Prostate gland (tissue), 2 donors: ENCODE measurements at places on chromosomes 13 and 19.

DNA sequence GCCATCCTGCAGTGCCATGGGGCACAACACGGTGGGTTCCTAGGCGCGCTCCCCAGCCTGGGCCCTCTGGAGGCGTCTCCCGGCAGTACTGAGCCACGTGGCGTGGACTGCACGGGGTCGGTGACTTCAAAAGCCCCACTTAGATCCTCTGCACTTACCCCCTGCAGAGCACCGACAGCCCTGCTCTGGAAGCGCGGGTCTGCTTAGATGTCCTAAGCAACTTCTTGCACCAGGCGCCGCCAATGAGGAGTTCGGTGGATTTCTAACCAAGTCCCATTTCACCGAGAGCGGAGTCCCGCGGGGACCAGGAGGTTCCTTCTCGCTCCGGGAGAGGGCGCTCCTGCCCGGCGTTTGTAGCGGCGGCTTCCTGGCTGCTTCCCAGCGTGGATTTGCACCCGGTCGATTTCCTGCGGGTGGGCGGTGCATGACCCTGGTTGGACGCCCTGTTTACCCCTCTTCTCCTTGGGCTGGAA lies 25.2 kb upstream of the ZNF845 start:
- DNase-seq, result peak; percentile 9

GRCh38 chr13:93723316-93723715 lies 496.7 kb downstream of the GPC6 start:
- DNase-seq, result no peak

GRCh38 chr13:74929436-74929835 lies 552.5 kb downstream of the TBC1D4 start:
- DNase-seq, result no peak

- DNase-seq, result no peak
These were observed 181.5 kb downstream of the POSTN start for GRCh38 chr13:37417060-37417441.

GRCh38 chr19:58001895-58002369 lies 688 bp downstream of the ZNF606 start:
- DNase-seq, result no peak

- DNase-seq, result no peak
These were observed 42.4 kb upstream of the ZNF737 start for GRCh38 chr19:20607943-20608342.

GRCh38 chr19:29685326-29685725 lies 20.1 kb downstream of the PLEKHF1 start:
- DNase-seq, result peak; percentile 67

DNA sequence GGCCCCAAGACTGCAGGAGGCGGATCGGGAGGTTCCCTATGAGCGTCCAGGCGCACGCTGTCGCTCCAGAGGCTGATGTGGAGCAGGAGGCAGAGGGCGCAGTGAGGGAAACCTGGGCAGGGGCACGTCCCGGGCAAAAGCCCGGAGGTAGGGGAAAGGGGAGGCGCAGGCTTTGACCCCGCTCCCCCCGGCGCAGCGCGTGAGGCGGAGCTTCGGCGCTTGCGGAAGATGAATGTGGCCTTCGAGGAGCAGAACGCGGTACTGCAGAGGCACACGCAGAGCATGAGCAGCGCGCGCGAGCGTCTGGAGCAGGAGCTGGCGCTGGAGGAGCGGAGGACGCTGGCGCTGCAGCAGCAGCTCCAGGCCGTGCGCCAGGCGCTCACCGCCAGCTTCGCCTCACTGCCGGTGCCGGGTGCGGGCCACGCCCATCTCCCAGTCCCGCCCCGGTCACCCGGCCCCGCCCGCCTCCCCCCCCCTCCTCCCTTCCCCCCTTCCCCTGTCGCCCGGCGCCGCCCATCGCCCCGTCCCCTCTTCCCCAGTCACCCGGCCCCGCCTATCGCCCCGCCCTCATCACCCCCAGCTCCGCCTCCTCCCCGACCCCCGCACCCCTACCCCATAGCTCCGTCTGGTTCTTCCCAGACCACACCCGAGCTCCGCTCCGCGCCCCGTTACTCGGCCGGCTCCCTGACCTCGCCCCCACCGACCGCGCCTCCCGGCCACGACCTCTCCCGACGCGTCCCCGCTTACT lies 4.1 kb downstream of the HMG20B start:
- peak; percentile 23 for DNase-seq

- no peak for DNase-seq
These were observed 74.6 kb downstream of the GNG7 start for GRCh38 chr19:2627855-2628254.

- DNase-seq, result no peak
These were observed 31.9 kb downstream of the KPNA3 start for GRCh38 chr13:49760558-49760957.

- no peak for DNase-seq
These were observed 74.8 kb downstream of the ZNF536 start for GRCh38 chr19:30446850-30447552.

DNA sequence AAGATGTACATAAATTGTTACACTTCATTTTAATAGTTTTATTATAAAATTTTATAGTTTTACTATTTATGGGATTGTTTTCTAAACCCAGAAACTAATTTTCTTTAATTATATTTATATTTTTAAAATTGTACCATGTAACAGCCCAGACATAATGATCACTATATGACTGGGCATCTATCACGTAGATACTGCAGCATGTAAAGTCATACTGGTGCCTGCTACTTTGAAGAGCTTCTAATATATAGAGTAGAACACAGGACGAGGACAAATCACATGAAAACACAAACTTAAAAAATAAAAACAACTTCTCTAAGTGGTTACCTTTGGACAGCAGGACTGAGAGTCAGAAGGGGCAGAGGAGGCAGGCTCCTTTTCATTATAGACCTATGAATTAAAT lies 5.3 kb downstream of the ELF1 start:
- no peak for DNase-seq

DNA sequence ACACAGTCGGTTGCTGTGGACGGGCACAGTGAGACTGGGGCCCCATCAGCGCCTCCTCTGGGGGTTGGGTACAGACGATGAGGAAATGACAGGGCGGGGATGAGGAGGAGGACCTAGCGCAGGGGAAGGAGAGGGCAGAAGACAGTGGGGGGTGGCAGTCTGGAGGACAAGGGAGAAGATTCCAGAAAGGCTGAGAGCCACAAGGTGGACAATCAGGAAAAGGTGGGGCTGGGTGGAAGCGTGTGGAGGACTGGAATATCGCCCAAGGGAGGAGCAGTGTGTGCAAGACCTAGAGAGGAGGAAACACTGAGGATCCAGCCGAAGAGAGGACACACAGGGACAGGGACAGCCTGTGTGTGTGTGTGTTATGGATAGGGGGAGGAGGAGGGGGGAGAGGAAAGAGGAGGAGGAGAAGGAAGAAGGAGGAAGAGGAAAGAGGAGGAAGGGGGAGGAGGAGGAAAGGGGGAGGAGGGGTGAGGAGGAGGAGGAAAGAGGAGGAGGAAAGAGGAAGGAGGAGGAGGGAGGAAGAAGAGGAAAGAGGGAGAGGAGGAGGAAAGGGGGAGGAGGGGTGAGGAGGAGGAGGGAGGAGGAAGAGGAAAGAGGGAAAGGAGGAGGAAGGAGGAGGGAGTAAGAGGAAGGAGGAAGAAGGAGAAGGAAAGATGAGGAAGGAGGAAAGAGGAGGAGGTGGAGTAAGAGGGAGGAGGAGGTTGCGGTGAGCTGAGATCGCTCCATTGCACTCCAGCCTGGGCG lies 15.8 kb upstream of the GARIN5A start:
- DNase-seq, result no peak

DNA sequence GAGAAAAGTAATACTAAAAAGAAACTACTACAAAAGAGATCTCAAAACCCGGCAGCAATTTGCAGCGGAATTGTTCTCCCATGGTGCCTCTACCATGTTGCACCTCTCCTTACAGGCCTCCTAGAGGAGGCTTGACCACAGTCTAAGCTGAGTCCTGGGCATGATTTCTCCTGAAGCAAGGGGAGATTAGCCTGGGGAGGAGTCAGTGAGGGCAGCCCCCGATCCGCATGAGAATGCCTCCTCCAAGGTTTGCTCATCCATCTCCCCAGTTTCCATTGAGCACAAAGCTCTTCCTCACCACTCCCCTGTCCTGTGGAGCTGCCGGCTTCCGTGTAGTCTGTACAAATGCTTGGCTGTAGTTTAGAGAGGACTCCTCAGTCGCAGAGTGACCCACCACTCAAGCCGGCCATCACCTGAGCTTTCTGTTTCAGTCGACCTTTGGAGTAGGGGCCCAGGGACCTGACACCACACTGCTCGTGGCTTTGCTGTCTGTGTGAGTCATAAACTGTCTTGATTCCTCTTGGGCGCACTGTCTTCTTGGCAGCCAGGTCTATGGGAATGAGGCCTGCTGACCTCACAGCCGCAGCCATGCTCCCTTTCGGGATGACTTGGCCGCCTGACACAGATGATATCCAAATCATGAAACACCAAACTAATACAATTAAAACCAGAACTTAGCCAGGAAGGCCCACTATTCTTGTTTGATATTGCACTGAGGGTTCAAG lies 72.3 kb downstream of the C1QTNF9 start:
- no peak for DNase-seq

GRCh38 chr19:20259615-20260014 lies 92.6 kb downstream of the ZNF486 start:
- DNase-seq, result no peak

DNA sequence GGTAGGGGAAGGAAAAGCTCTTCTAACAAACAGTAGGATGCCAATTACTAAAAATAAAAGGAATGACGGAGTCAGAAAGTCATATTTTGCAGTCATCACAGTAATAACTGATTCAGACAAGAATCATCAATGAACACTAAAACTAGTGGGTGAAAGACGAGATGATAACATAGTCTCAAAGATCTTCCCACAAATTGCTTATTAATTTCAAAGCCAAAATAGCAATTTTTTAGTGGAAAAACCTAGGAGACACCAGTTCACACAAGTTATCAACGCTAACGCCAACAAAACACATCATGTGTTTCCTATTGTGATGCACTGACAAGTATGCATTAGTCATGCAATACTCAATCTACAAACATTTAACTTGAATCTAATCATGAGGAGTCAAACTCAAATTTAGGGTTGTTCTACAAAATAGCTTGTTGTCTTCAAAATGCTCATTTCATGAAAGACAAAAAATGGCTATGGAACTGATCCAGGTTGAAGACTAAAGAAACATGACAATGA lies 18.6 kb downstream of the ZNF233 start:
- DNase-seq, result no peak

- DNase-seq, result no peak
These were observed 30.8 kb downstream of the PRR22 start for GRCh38 chr19:5753743-5754142.

GRCh38 chr13:99634672-99635071 lies 133.4 kb downstream of the TM9SF2 start:
- DNase-seq, result no peak

GRCh38 chr13:25380082-25380481 lies 8.3 kb downstream of the ATP8A2 start:
- DNase-seq, result no peak

DNA sequence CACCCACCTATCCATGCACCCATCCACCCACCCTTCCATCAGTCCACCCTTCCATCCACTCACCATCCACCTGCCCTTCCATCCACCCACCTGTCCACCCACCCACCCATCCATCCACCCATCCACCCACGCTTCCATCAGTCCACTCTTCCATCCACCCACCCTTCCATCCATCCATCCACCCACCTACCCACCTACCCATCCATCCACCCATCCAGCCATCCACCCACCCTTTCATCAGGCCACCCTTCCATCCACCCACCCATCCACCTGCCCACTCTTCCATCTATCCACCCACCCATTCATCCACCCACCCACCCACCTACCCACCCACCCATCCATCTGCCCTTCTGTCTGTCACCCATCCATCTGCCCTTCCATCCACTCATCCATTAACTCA lies 17.0 kb downstream of the KLHL26 start:
- DNase-seq, result no peak

- peak; percentile 99 for DNase-seq
These were observed at the start of gene ZMYM5 for GRCh38 chr13:19863323-19864023. Gene ZMYM5 (minus strand): TSS chr13:19863649. CDS start chr13:19852180, 11,469 bp downstream.

DNA sequence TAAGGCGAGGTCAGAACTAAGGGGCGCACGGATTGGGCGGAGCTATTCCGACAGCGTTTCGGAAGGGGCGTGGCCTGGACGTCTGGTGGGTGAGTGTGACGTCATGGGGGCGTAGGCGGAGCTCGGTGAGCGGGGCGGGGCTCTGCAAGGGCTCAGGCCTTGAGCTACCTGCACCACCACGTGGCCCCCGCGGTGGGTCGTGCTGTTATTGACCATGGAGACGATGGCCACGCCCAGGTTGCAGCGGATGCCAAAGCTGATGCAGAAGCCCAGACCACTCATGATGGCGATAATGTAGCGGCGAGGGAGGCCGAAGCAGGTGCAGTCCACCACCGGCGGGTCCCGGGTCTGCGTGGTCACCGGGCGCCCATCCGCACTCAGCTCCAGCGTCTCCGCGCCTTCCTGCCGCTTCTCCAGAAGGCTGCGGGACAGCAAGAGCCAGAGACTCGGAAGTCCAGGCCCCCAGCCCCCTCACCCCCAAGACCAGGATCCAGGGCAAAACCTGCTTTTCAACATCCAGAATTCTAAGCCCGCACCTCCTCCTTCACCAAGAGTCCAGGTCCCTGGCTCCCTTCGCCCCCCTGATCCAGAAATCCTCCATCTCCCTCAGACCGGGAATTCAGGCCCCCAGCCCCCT lies 4.8 kb downstream of the SLC17A7 start:
- DNase-seq, result no peak

GRCh38 chr13:112767506-112768471 lies 78.0 kb downstream of the ATP11A start:
- DNase-seq, result no peak

- no peak for DNase-seq
These were observed 949 bp downstream of the C3 start for GRCh38 chr19:6719540-6719861.

GRCh38 chr19:7301525-7301924 lies 7.3 kb upstream of the INSR start:
- no peak for DNase-seq

DNA sequence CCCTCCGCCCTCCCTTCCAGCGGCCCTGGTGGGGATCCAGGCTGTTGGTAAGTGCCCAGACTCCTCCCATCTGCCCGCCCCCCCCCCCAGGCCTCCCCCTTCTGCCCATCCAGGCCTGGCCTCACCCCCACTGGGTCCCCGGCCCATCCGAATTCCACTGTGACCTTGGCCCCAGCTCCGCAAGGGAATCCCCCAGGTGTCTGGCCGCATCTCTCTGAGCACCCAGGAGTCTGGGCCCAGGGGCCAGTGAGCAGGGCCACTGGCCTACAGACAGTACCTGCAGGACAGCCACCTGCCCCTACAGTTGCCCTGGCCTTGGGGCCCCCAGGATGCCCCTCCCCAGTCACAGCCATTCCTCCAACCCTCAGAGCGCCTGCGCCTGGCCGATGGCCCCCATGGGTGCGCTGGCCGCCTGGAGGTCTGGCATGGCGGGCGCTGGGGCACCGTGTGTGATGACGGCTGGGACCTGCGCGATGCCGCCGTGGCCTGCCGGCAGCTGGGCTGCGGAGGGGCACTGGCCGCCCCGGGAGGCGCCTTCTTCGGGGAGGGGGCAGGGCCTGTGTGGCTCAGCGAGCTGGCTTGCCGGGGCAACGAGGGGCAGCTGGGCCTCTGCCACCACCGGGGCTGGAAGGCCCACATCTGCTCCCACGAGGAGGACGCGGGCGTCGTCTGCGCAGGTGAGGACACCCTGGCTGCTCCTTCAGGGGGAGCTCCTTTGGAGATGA lies 912 bp downstream of the SSC5D start:
- no peak for DNase-seq
